ENCODE measurements at places on chromosomes 3 and 15.

GRCh38 chr15:35958975-35959374 is 413.0 kb upstream of the DPH6 start:
- DNase-seq: no peak

DNA sequence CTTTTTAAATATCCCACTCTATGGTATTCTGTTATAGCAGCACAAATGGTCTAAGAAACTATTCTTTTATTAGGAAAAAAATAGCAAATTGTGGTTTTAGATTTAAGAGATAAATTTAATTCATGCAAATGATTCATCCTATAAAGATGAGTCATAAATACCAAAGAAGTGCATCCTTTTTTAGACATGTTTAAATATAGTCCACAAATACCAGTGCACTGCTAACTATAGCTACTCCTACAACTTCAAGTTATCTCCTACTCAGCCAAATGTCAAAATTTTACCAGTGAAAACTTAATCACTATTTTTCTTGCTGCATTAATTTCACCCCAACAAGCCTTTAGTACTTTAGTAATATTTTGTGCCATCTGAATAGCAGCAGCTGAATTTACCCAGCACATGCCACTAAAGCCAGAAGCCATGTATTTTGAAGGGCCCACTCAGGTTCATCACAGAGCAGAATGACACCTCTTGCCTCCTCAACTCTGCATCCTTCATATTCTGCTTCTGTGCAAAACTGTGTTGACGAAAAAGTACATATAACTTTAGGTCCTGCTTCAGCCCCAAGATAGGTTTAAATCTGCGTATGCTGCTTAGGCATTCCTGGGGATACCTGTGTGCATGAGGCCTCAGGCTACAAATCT is 24.9 kb downstream of the CX3CR1 start:
- no peak for DNase-seq

GRCh38 chr3:62065985-62066693 is 307.2 kb downstream of the FEZF2 start:
- no peak for DNase-seq

- DNase-seq: no peak
Measured at GRCh38 chr3:97257942-97258697, 443.7 kb downstream of the EPHA6 start.

- no peak for DNase-seq
Measured at GRCh38 chr3:14301558-14301957, 100.8 kb upstream of the SLC6A6 start.
